ENCODE measurements at places on chromosomes 12 and 14. TPM values are rescaled to one million over a fixed set of nuclear protein-coding genes. Genes with fewer than 3 reads are reported as not detected.
A peak's percentile ranks its signal among the peaks of the same experiment; 100 is the strongest.

The POLR3B gene
- total RNA-seq: 16.7 TPM

DNA sequence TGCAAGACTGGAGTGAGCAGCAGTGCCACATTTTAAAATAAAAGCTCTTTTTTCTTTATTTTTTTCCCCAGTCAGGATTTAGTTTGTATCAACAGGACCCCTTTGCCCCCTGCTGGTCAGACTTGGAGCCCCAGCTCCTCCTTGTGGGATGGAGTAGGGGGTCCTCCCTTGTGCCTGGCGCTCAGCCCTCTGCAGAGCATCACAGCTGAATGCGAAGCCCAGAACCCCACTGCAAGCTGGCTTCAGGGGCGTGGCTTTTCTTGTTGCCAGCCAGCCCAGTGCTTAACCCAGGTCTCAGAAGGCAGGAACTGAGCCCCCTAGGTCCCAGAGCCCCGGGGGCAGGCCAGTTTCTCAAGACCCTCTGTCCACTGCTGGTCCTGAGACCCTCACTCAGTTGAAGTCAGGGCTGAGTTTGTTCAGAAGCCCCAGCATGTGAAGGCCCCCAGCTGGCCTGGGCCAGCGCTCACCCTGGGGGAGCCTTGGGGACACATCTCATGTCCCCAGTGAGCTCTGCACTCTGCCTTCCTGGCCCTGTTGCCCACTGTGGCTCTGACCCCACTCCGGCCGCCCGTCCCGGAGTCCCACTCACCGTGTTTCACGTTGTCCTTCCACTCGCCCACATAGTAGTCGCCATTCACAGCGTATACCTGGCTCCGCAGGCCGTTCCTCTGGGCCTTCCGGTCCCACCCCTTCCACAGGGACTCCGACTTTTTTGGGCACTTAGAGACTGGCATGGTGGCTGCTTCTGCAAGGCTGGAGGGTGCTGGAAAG lies 519 bp downstream of the MORN3 start:
- no peak for DNase-seq

The EPYC gene
- total RNA-seq: not detected

GRCh38 chr14:72847721-72848120 lies 46.2 kb downstream of the DPF3 start:
- peak; percentile 3 for DNase-seq

The RBP5 gene
- total RNA-seq: not detected

DNA sequence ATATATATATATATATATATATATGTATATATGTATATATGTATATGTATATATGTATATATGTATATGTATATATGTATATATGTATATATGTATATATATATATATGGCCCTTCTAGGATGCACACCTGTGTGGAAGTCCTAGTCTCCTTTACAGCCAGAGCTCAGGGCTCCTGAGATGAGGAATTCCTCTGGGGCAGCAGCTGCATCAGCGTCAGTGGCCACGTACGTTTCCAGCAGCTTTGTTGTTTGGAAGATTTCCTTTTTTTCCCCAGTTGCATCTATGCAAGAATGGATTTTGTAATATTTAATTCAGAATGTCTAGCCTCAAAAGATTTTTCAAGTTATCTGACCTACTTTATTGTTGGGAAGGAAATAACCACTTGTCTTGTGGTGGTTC lies 68.6 kb downstream of the TNFAIP2 start:
- no peak for DNase-seq

The ZBTB42 gene
- 5.5 TPM for total RNA-seq

GRCh38 chr12:65565601-65566560 lies 258.4 kb upstream of the HMGA2 start:
- DNase-seq: peak; percentile 86

- DNase-seq: no peak
Observed at GRCh38 chr12:106300761-106301160, 1.8 kb upstream of the TCP11L2 start.

The ADAM21 gene
- total RNA-seq: 0.87 TPM

DNA sequence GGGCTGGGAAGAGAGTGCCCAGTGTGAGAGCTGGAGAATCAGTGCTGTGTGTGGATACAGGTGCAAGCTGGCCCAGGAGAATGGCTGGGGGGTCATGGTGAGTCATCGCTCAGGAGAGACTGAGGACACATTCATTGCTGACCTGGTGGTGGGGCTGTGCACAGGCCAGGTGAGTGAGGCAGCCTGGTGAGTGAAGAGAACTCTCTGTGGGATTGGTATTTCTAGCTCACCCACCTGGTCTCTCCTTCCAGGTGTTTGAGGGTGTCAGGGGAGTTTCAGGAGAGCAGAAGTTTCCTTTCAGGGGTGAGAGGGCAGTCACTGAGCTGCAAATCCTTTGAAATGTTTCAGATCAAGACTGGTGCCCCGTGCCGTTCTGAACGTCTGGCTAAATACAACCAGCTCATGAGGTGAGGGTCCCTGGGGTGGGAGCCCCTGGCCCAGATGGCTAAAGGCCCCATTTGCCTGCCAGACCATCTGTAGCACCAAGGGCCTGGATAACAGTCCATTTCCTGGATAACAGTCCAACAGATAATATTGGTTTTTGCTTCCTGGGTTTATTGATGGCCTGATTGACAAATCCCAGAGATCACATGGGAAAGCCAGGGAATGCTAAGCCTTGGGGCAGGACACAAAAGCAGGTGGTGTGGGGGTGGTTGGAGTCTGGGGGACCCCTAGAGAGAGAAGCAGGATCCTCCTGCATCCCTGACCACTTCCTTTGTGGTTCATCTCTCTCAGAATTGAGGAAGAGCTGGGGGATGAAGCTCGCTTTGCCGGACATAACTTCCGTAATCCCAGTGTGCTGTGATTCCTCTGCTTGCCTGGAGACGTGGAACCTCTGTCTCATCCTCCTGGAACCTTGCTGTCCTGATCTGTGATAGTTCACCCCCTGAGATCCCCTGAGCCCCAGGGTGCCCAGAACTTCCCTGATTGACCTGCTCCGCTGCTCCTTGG lies 5.5 kb upstream of the ATN1 start:
- DNase-seq: no peak

GRCh38 chr12:12108441-12109058 lies 37.8 kb downstream of the BCL2L14 start:
- no peak for DNase-seq

GRCh38 chr12:52662918-52663229 lies 10.9 kb upstream of the KRT2 start:
- no peak for DNase-seq

DNA sequence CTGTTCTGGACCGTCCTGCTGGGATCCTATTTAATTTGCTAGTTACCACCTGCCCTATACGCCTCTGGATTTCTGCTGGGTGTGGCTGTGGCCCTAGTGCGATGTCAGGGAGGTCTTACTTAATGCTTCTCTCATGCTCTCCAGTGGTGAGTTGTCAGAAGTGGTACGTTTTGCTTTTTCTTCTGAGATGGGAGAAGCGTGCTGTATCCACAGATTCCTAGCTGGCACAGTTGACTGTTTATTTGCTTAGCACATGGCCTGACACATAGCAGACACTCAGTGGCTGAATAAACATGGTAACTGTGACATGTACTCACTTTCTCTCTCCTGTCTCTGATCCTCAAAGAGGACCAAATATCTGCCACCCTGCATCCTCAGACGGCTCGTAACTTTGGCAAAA lies 107.3 kb downstream of the CACNA1C start:
- no peak for DNase-seq

DNA sequence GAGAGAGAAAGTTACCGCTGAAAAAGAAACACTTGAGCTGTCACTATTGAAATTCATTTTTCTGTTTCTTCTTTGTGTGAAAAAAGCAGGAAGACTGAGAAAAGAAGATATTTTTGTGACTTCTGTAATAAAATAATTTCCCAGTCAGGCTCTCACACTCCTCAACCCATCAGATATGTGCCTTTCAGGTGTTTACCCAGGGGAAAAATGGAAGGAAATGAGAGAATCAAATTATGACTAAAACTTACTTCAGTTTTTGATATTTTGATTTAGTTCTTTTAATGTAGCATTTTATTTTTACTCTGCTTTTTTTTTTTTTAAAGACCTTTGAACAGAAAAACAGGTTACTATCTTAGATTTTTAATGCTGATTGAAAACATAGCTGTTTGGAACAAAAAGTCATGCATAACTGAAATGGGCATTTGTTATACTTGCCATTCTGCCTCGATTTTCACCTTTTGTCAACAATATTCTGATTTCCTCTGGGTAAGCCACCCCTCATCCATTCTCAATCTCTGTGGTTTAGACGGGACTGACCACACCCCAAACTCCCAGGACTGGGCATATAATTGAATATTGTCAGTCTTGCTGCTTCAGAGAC lies 133.2 kb upstream of the KRR1 start:
- DNase-seq: no peak

The KRT86 gene
- total RNA-seq: 1.2 TPM

The FAIM2 gene
- total RNA-seq: not detected

The MIP gene
- not detected for total RNA-seq

DNA sequence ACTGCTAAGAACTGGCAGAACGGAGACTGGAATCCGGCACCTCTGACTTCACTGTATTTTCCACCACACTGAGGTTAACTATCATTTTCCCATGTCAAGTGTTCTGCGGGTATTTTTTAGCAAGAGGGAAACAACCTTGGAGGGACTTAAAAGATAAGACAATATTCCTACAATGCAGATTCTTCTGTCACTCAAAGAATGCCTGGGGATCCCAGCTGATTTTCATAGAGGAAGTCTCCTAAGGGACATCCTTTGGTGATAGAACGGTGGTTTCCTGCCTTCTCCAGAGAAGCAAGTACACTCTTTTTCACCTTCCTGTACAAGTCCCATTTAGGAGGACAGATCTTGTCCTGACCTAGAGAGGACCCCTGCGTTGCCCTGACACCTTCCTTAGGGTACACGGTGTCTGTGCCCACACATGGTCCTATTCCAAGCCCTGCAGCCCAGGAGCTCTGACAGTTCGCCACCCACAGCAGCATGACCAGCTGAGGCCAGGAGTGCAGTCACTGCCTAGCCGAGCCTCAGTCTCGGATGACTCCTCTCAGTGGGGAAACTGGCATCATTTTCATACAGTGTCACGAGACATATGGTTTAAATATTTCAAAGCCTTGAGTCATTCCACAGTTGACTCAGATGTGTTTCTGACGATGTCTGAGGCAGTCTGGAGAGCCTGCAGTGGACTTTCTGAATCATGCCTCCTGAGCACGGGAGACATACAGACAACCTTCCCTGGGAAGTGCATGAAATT lies 181.3 kb upstream of the FKBP4 start:
- peak; percentile 96 for DNase-seq

- DNase-seq: no peak
Observed at GRCh38 chr14:52399921-52400595, 85.9 kb downstream of the PTGER2 start.

- no peak for DNase-seq
Observed at GRCh38 chr14:85442996-85443395, 86.9 kb upstream of the FLRT2 start.

The OTX2 gene
- total RNA-seq: not detected

GRCh38 chr12:112985642-112986290 lies 7.4 kb downstream of the OAS2 start:
- DNase-seq: peak; percentile 36

GRCh38 chr12:104493496-104493895 lies 36.7 kb downstream of the CHST11 start:
- no peak for DNase-seq

GRCh38 chr12:75657831-75658230 lies 146.4 kb upstream of the KRR1 start:
- no peak for DNase-seq

The VIPAS39 gene
- total RNA-seq: 17.5 TPM

The PLA2G1B gene
- total RNA-seq: not detected

The PLBD1 gene
- total RNA-seq: not detected

DNA sequence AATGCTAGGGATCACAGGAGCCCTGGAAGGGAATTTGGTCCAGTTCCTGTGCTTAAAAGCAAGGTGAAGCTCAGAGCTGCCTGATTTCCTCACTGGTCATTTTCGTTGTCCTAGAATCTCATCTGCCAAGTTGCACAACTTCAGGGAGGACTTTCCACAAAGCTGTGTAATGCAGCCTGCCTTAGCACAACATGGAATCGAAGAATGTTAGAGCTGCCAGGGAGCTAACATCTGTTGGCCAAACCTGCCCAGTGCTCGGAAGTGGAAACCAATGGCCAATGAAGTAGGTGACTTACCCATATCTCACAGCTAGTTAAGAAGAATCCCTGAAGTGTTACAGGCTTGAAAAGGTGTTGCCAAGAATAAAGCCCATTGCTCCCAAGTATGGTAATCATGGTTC lies 79.9 kb upstream of the SSTR1 start:
- DNase-seq: no peak

The CNTN1 gene
- total RNA-seq: 0.20 TPM

- DNase-seq: no peak
Observed at GRCh38 chr12:65450625-65451024, 172.1 kb downstream of the MSRB3 start.

DNA sequence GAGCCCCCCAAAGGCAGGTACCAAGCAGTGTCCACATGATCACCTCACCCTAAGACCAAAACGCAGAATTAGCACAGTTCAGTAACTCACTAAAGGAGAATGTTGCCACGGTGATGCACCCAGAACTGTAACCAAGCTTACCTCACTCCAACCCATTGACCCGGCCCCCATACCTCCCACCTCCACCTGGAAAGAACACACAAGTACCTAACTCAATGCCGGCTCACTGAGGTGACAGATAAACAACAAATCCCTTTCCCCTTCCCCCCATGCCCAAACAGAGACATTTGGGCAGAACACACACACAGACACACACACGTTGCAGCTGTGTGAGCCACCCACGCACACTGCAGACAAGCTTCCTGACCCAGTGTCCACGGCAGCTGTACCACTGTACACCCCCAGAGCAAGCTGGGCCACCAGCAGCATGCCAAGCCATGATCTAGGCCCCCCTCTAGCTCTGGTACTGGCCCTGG lies 1.3 kb downstream of the RAPGEF3 start:
- no peak for DNase-seq

GRCh38 chr14:39015360-39015961 lies 87.6 kb downstream of the SEC23A start:
- DNase-seq: peak; percentile 15

The TSHR gene
- not detected for total RNA-seq

The CLEC7A gene
- not detected for total RNA-seq

The TMEM52B gene
- 0.07 TPM for total RNA-seq

GRCh38 chr14:95043732-95044462 lies 113.4 kb downstream of the DICER1 start:
- DNase-seq: no peak

GRCh38 chr12:80837342-80837978 lies 100.3 kb downstream of the LIN7A start:
- DNase-seq: peak; percentile 34

- DNase-seq: no peak
Observed at GRCh38 chr12:56670836-56671235, 17.2 kb downstream of the PTGES3 start.

DNA sequence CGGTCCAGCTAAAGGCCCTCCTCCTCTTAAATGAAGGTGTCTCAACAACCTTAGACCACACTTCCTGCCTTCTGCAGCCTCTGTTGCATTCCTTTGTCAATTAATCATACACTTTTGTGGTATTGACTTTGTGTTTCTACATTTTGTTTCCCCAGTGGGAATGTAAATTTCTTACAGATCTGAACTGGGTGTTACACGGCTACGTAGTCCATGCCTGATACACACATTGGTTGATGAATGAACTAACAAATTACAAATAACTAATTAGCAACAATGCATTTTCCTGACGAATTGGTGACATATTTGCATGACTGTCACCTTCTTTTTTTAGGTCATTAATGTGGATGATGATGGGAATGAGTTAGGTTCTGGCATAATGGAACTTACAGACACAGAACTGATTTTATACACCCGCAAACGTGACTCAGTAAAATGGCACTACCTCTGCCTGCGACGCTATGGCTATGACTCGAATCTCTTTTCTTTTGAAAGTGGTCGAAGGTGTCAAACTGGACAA lies 15.2 kb upstream of the CCT2 start:
- DNase-seq: peak; percentile 36

The LRTM2 gene
- not detected for total RNA-seq

The KLHDC1 gene
- total RNA-seq: not detected

GRCh38 chr14:56810147-56810719 lies at the start of gene OTX2:
TSS of gene OTX2 (minus strand) at chr14:56810479. CDS start at chr14:56805456, 5,023 bp downstream.
- DNase-seq: no peak

All from HT1080 (cell line).